Activated CD4-positive, alpha-beta T cell treated with anti-CD3 and anti-CD28 coated beads for 1 hour (primary cell): ENCODE measurements at places on chromosomes 1 and 21.

DNA sequence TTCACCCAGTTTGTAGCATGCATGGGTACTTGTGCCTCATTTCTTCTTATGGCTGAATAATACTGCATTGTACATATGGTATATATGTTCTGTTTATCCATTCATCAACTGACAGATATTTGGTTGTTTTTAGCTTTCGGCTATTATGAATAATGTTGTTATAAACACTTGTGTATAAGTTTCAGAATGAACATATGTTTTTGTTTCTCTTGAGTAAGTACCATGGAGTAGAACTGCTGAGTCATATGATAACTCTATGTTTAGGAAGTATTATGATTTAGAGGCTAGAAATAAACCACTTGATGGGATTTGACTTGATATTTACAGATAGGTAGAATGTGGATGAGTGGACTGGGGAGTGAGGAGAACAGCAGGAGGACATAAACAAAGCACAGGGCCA lies 48.6 kb downstream of the WNT2B start:
- no peak for DNase-seq

DNA sequence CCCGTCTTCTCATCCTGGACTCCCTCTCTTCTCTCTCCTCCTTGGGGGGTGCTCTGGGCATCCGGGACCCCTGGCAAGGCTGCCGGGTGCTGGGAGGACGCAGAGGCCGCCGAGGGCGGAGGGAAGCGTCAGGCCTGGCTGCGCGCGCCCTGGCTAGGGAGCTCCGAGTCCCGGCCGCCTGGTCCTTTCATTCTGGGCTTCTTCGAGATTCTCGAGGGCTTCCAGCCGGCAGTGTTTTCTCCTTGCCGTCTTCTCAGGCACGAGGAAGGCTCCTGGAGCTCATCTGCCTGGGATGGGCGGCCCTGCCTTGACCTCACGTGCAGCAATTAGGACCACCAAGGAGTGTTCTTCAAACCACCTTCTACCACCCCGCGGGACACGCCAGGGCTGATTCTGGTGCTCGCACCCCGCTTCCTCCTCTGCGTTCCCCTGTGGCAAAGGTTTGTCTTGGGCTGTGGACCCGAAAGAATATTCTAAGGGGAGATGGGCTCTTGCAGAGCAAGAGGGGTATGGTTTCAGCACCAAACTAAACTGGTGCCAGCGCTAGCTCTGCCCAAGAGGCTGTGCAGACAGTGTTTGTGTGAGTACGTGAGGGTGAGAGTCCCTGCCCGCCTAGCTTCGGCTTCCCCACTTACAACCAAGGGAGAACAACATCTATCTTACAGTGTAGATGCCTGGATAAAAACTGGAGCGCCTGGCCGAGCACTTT lies 36.5 kb downstream of the PIK3CD start:
- no peak for DNase-seq

GRCh38 chr1:206663362-206663761 lies 21.3 kb upstream of the MAPKAPK2 start:
- DNase-seq: no peak

DNA sequence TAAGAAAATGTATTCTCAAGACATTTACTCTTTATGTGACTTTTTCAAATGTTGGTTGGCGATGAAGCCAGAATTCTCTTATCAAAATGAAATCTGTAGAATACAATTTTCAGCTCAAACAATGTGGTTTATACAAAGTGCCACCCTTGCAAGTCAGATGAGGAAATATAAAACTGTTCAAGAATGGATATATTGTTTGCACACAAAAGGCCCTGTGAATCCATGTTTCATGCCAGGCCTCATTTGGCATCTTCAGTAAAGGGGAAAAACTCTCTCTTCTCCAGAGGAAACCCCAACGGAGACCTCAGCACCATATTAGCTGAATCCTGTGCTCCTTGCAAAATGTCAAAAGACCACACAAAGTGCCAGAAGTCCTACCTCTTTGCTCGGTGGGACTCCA lies 310.4 kb downstream of the RRAGC start:
- DNase-seq: no peak

- DNase-seq: no peak
These were observed 48.1 kb upstream of the MPC2 start for GRCh38 chr1:167984886-167985489.

- no peak for DNase-seq
These were observed 3.1 kb downstream of the VPS26C start for GRCh38 chr21:37263827-37264600.

DNA sequence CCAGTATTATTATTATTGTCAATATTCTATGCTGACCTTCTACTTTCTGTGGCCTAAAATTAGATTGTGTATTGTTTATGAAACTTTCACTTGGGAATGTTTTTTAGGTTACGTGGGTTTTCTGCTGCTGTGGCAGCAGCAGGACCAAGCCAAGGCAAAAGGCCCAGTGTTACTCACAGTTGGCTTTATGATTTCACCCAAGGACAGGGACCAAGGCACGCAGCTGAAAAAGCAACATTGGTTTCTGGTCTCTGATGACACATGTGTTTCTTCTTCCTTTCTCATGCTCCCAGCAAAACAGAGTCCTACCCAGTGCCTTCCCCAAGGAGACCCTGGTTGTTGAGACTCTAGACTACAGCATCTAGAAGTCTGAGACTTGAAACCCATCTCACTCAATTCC lies 413.7 kb downstream of the SETD4 start:
- no peak for DNase-seq

DNA sequence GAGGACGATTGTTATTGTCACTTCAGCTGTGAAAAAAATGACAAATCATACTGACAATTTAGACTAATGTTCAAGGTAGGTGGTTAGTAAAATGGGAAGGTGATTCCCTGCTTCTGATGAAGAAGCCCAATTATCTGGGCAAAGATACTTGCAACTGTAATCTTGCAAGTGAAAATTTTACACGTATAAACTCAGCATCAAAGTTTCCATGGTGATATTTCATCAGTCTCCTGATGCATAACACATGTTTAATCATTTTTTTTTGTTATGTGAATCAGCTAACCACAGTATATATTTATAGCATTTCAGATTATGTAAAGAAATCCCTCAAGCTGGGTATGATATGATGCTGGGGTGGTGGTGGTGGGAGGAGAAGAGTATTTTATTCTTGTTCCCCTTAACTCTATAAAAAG lies 16.4 kb upstream of the KCNK1 start:
- no peak for DNase-seq

DNA sequence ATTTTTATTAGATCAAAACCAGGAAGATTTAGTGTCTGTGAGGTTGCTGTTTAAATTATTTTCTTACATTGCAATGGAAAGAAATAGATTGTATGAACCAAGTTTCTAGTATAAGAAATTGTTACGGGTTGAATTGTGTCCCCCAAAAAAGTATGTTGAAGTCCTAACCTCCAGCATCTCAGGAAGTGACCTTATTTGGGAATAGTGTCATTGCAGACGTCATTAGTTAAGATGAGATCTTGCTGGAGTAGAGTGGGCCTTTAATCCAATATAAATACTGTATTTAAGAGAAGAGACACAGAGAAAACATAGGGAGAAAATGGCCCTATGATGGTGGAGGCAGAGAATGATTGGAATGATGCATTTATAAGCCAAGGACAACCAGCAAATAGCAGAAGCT lies 188.7 kb upstream of the SAMSN1 start:
- no peak for DNase-seq

DNA sequence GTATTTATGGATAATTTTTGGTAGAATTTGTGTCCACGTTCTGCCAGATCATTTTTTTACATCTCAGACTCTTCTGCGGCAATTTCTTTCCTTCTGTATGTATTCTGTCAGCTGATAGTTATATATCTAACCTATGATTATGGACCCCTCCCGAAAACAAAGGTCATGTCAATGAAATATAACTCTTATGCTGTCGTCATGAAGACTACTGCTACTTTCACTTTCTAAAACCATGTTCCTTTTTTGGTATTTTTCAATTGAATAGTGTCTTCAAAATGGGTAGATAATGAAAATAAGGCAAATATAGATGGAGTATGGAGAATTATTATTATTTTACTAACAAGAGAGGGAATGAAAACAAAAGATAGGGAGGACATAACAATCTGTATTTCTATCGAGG lies 3.2 kb downstream of the ANGPTL1 start:
- no peak for DNase-seq

GRCh38 chr1:35437200-35437599 lies 120.0 kb downstream of the KIAA0319L start:
- DNase-seq: no peak

- DNase-seq: no peak
These were observed 64.2 kb downstream of the MEF2D start for GRCh38 chr1:156436141-156437036.

GRCh38 chr1:19814244-19814661 lies 830 bp downstream of the RNF186 start:
- DNase-seq: no peak

GRCh38 chr1:67855961-67856360 lies 22.7 kb upstream of the GNG12 start:
- no peak for DNase-seq

DNA sequence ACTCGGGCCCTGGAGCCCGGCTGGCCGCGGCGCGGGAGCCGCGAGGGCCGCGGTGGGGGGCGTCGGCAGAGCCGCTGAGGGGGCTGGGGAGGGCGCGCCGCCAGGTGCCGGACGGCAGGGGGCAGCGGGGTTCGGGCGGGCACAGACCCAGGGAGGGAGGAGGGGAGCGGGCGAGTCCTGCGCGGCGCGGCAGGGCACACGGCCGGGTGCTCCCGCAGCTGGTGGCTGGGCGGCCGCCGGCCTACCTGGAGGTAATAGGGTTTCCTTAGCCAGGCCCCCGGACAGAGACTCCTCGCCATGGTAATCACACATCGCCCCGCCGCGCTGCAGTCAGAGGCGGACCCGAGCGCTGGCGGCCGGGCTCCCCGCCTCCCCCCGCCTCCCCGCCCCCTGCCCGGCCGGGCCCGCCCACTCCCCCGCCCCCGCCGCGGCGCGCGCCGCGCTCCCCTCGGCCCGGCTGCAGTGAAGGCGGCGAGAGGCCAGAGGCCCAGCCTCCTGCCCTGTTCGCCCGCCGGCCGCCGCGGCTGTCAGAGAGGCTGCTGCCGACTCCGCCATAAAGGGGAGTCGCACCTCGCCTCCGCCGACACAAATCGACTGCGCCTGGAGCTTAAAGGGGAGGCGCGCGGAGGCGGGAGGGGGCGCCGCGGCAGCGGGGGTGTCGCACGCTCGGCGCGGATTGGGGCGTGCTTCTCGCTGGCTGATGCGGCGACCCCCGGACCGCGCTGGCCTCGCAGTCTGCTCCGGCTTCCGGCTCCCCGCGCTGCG lies at the start of gene DIPK1A:
DIPK1A (minus strand) TSS at position 332 of the 765 bp plus-strand sequence; CDS start at position 299, 33 bp downstream.
- peak; percentile 60 for DNase-seq

GRCh38 chr1:119829625-119830024 lies 18.4 kb upstream of the REG4 start:
- no peak for DNase-seq

GRCh38 chr1:239212811-239213220 lies 173.6 kb upstream of the CHRM3 start:
- no peak for DNase-seq

- no peak for DNase-seq
These were observed 38.6 kb upstream of the RCAN3 start for GRCh38 chr1:24463776-24464735.

DNA sequence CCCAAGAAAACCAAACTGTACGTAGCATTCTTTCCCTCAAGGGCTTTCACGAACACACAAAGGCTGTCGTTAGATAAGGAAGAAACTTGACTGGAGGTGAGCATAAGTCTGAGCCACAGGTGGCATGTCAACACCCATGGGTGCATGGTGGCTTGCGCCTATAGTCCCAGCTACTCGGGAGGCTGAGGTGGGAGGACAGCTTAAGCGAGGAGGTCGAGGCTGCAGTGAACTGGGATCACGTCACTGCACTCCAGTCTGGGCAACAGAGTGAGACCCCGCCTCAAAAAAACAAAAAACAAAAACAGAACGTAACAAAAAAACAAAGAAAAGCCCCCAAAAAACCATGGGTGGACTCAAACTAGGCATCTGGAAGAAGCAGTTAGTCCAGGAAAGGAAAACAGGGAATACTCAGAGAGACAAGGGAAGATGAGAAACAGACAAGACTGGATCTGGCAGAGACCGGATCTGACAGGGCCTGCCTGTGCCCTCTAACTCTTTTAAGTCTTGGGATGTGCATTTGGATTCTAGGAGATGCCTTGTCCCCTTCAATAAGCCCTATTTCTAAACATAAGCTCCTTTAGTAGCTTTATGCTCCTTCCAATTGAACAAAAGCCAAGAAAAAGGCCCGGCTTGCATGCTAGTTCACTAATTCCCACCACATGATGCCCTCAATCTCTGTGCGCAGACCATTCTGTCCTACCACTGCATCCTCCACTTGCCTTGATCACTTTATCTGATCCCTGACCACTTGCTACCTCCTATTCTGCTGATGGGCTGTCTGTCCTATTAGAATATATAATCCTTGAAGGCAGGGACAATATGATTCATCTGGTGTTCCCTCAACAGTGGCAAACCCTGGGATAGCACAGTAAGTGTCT lies 73.8 kb downstream of the APP start:
- no peak for DNase-seq

DNA sequence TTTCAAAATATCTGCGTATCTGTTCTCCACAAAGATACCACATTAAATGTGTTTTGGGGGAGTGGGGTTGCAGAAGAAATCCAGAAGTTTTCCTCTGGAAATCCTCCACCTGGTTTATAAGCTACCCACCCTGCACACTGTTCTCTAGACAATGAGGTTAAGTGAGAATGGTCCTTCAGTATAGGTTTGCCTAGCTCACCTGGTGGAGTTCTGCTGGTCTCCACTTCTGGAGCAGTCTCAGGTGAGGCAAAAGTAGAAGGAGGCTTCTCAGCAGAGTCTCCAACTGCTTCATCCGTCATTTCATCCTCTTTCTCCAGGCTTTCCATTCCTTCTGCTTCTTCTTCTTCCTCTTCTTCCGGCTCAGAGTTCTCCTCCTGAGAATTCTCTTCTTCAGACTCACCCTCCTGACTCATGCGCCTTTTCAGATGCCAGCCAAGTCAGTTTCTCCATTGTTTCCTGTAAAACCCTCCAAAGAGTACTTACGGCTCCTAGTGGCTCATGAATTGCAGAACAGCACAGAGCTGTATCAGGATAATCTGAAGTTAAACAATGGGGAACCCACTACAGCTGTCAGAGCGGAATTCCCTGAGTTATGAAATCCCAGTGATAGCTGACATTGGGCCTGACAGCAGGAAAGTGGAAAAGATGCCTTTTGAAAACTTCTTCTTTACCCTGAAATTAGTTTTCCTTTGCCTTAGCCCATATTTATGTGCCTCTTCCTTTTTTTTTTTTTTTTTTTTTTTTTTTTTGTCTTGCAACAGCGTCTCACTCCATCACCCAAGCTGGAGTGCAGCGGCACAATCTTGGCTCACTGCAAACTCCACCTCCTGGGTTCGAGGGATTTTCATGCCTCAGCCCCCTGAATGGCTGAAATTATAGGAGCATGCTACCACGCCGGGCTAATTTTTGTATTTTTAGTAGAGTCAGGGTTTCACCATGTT lies 38.5 kb downstream of the MSTO1 start:
- no peak for DNase-seq

- DNase-seq: no peak
These were observed 17.4 kb downstream of the SLC27A3 start for GRCh38 chr1:153792631-153793041.

- no peak for DNase-seq
These were observed 7.4 kb upstream of the IRF2BP2 start for GRCh38 chr1:234617131-234617985.

DNA sequence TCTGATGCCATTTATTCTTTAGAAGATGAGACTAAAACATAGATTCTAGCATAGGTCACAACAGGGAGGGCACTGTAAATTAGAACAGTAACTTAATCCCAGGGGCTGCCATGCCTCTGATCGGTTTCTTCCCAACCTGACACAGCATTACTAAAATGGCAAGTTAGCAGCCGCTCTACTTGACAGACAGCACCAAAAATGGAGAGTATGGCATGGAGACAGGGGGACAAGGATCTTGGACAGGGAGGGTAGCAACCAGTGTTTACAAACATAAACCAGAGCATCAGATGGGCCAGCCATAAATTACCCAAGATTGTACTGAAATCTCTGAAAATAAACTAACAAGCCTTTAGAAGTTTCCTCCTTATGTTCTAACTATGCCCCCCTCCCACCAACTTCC lies 5.9 kb downstream of the DUSP10 start:
- no peak for DNase-seq
